Vagina (tissue), 2 donors: ENCODE measurements at places on chromosomes 5 and 9. TPM values are rescaled to one million over a fixed set of nuclear protein-coding genes. Genes with fewer than 3 reads are reported as not detected.

GRCh38 chr5:68953231-68953874 lies 140.5 kb upstream of the SLC30A5 start:
- DNase-seq: no peak

DNA sequence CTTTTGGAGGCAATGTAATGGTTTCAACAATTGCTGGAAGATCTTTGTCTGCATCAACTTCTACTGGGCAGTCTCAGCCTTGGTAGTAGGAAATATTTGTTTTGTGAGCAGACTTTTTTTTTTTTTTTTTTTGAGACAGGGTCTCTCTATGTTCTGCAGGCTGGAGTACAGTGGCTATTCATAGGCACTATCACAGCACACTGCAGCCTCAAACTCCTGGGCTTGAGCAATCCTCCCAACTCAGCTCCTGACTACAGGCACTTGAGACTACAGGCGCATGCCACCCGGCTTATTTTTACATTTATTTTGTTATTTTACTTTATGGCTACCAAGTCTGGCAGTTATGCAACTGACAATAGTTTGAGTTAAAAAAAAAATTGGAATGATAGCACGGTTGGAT lies 187.3 kb downstream of the SNX18 start:
- peak; percentile 20 for DNase-seq

Gene FBXL7
- total RNA-seq: 21.1 TPM

GRCh38 chr5:178077751-178078150 lies 35.6 kb upstream of the N4BP3 start:
- DNase-seq: no peak

Gene NTNG2
- total RNA-seq: 0.98 TPM

GRCh38 chr5:138336952-138337684 lies 948 bp upstream of the FAM53C start:
- DNase-seq: no peak

DNA sequence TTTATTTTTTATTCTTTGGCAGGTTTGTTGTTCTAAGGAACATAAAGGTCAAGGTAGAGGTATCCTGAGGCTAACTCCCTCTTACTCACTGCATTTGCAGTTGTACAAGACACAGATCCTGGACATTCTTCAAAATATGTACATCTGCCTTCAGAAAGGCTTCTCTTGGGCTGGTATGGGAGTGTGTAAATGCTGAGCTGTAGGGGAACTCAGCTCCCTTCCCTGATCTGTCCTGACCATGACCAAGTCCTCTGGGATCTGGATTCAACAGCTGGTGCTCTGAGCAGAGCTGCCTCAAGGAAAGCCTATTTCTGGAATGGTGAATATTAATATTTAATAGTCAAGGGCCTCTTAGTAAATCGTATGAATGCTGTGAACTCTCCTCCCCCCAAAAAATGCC lies 117.4 kb downstream of the PRKACG start:
- DNase-seq: no peak

DNA sequence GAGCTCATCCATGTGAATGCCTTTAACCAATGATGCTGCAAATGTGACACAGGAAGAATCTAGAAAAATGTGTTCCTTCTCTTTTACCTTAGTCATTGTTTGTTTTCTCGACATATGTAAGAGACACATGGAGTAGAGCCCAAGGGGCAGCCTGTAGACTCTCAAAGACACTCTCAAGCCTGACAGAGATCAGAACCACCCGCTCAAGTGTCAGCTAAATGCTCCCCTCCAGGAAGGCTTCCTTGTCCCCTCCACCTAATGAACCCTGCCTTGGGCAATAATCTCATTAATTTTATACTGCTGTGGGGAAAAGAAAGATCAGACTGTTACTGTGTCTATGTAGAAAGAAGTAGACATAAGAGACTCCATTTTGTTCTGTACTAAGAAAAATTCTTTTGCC lies 157.4 kb downstream of the MUSK start:
- DNase-seq: no peak

Gene NMUR2
- not detected for total RNA-seq

GRCh38 chr9:109027176-109027575 lies 13.9 kb upstream of the CTNNAL1 start:
- no peak for DNase-seq

DNA sequence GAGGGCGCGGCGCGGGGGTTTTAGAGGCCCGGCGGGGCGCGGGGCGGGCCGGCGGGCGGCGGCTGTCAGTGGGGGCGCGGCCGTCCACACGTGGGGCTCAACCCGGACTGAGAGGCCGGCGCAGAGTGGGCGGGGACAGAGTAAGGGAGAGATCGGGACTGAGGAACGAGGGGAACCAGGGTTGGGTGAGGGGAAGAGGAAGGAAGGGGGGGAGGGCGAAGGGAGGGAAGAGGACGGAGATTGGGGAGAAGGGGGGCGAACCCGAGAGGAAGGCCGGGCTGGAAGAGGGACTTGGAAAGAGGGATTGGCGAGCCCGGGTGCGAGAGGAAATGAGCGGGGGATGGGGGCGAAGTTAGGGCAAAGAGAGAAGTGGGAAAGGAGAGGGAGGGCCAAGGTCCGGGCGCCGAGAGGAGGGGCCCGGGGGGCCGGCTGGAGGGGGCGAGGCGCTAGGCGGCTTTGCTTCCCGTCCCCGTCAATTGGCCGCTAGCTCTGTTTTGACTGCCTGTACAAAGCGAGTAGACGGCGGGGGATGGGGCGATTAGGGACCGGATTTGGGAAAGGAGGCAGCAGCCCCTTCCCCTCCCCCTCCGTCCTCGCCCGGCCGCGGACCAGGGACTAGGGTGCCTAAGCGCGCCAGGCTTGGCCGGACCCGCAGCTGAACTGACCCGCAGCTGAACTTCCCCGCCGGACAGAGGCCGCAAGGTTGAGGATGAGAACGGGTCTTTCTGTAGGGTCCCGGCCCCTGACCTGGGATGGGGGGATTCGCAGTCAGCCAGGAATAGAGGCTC lies 399 bp upstream of the FBN2 start:
- DNase-seq: no peak

Gene PCA3
- not detected for total RNA-seq

DNA sequence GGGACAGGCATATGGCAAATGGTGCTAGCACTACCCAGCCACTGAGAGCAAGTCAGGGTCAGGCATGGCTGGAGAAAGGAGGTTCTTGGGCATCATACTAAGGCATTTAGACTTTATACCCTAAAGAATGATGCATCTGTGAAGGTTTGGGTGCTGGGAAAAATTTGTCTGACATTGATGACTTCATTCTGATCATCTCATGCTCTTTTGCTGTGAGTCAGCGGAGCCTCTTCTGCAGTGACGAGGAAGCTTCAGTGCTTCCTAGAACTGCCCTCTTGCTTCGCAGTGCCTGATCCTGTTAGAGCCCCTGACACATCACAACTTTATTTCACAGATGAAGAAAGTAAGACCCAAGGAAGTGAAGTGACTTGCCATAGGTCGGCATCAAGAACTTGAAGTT lies 266.6 kb upstream of the GAS1 start:
- no peak for DNase-seq

GRCh38 chr5:156589104-156589945 lies 260.8 kb upstream of the PPP1R2B start:
- no peak for DNase-seq

DNA sequence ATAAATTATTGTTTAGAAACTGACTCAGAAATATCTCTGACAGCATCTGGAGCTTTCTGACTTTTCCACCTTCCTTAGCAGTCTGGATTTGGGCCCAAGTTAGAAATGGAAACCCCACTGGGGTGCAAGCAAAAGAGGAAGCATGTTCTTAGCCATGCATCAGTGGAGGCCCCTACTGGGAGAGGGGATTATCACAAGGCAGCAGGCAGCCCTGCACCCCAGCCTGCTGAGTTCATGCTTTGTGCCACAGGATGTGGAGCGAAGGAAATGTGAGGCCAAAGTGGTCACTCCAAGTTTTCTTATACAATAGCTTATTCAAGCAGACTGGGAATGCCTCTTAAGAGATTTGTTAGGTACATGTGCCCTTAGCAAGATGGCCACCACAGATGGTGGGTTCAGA lies 146.5 kb upstream of the TLX3 start:
- no peak for DNase-seq

Gene SNX2
- 38.3 TPM for total RNA-seq

DNA sequence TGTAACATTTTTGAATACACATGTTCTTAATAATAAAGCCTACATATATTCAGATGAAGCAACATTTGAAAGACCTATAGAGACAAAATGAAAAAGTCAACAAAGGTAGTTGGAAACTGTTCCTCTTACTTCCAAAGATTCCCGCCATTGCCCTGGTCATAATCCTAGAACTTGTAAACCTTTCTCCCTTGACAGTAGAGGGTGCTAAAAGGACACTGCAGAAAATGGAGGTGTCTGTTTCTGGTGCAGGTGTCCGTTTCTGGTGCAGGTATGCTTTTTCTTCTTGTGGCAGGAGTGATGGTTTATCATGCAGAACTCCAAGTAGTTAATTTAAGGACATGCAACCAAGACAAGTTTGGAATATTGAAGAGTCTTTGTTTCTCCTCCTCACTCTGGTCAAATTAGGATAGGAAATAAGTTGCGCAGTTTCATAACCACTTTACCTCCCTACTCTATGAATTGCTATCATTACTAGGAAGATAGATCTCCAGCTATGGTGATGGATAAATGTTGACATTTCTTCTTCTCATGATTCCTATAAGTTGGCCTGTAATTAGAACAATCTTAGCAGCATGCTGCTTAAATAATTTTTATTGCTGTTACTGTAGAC lies 56.0 kb upstream of the FAM174A start:
- no peak for DNase-seq

GRCh38 chr9:136980669-136981478 lies 1.9 kb upstream of the LCNL1 start:
- DNase-seq: no peak

Gene PIP5K1B
- 2.9 TPM for total RNA-seq

GRCh38 chr5:55467862-55468551 lies 66.8 kb downstream of the PLPP1 start:
- no peak for DNase-seq

- DNase-seq: no peak
These were observed 588.6 kb upstream of the GRAMD2B start for GRCh38 chr5:125834438-125835115.

- DNase-seq: no peak
These were observed 607.9 kb upstream of the TLE4 start for GRCh38 chr9:78963911-78964310.

Gene PCDHA10
- 0.25 TPM for total RNA-seq

Gene LRRTM2
- total RNA-seq: 1.2 TPM
